ENCODE measurements at places on chromosomes 5 and 9. TPM values are rescaled to one million over a fixed set of nuclear protein-coding genes. Genes with fewer than 3 reads are reported as not detected.

DNA sequence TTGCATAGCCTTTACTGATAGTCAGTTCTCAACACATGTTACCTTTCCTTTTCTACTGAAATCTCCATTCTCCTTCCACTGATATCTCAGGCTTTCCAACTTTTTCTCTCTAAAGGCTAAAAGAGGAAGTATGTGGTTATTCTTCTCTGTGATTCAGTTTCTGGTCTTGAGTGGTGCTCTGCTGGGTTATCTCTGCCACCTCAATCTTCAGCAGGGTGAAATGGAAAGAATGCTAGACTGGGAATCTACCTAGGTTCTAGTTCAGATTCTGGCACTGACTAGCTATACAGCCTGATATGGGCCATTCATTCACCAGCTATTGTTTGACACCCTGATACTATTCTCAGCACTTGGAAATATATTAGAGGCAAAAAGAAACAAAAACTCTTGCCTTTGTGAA is 124.9 kb upstream of the GRIA1 start:
- no peak for DNase-seq

DNA sequence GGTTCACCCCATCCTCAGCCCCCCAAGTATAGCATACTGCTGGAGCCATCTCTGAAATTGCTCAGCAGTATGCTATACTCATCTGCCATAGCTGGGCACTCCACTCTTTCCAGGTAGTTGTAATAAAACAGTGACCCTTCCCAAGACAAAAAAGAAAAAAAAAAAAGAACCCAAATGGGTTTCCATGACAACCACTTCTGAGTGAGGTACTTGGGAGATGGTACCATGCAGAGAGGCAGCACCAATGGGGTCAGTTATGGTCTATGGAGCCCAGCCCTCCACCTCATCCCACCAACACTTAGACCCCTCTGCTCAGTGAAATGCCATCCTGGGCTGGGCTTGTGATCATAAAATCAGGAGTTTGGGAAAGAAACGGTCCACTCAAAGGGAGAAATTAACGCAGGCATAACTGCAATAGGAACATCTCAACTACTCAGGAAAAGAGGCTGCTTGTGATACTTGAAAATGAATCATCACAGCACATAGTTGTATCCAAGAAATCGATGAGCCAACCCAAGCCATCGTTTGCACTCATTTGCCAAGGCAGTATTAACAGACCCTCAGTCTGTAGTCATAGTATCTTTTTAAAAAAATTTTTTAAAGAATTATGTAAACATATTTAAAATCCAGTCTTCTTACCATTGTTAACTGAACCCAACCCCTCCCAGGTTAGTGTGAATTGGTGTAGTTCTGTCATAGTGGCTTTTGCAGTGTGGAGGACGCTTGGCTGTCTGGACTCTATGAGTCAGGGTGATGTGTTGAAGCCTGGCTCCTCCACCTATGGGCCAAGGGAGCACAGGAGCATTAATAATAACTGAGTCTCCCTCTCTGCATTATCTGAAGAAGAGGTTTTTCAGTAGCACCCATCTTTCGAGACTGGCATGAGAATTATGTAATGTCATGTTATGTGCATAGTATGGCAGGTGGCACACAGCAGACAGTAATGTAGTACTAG is 402.7 kb downstream of the SPOCK1 start:
- DNase-seq = no peak

DNA sequence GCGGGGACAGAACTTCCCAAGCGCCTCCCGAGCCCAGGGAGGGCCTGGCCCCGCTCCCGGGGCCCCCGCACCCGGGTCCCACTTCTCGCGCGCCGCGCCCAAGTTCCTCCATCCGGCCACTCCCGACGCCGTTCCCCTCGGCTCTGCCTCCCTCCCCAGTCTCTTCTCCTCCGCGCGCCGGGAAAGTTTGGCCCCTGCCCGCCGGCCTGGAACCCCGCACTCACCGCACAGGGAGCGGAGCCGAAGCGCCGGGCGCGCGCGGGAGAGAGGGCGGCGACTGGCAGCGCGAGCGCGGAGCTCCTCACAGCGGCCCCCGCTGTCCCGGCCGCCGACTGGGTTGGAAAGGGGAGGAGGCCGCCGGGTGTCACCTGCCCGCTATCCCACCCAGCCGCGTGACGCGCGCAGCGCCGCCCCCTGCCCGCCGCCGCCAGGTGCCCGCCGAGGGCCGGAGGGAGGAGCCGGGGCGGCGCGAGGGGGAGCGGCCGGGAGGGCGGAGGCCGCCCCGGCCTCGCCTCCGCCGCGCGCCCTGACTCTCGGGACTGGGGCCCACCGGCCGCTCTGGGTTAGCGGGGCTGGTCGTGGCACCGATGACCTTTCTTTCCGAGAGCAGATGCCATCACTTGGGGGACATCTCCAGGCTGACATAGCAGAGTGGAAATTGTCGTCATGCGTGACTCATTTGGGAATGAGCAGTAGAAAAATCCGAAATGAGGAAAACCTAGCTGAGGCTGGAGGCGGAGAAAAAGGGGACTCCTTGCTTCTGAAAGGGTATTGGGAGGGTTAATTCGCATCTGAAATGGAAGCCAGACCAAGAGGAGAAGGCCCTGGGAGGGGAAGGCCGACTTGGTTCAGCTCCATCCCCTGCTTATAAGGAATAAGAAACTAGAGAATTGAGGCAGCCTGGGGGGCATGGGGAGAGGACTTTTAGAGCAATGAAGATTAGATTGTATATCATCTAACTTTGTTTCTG is at the start of gene ELOVL7:
Gene ELOVL7 (minus strand): TSS at position 334 of the 970 bp plus-strand sequence. CDS start 56,872 bp downstream, outside the sequence.
- peak; percentile 83 for DNase-seq

DNA sequence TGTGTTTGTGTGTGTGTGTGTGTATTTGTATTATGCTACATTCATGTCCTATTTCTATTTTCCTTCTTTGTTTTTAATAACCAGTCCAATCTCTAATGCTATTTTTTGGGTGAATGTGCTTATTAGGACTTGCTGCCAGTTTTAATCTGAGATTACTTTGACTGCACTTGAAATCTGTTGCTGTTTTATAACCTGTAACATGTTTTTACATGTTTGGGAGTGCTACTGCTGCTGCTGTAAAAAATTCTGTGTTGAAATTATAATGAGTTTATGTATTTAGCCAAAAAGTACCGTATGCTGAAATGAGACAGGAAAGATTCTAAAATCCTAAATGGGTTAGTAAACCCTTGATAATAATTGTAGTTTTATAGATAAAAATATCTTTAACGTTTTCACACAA is 104.7 kb upstream of the SSBP2 start:
- DNase-seq = no peak

GRCh38 chr5:147751156-147751830 is 31.2 kb downstream of the JAKMIP2 start:
- no peak for DNase-seq

DNA sequence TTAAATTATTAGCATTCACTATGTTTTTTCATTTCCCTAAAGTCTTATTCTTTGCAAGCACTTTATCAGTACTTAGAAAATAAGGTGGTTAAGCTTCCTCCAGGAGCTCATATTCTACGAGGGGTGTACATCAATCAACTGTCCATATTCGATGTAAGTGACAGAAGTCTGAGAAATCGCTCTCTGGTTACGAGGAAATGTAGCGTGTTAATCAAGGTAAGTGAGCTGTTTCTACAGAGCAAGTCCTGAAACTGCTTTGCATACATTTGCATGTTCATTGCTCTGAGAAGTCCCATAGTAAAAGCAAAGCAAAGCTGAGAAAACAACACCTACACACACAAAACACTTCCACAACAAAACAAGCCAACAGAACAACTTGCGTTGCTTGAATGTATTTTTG is 893.9 kb upstream of the DMAC1 start:
- DNase-seq = no peak

DNA sequence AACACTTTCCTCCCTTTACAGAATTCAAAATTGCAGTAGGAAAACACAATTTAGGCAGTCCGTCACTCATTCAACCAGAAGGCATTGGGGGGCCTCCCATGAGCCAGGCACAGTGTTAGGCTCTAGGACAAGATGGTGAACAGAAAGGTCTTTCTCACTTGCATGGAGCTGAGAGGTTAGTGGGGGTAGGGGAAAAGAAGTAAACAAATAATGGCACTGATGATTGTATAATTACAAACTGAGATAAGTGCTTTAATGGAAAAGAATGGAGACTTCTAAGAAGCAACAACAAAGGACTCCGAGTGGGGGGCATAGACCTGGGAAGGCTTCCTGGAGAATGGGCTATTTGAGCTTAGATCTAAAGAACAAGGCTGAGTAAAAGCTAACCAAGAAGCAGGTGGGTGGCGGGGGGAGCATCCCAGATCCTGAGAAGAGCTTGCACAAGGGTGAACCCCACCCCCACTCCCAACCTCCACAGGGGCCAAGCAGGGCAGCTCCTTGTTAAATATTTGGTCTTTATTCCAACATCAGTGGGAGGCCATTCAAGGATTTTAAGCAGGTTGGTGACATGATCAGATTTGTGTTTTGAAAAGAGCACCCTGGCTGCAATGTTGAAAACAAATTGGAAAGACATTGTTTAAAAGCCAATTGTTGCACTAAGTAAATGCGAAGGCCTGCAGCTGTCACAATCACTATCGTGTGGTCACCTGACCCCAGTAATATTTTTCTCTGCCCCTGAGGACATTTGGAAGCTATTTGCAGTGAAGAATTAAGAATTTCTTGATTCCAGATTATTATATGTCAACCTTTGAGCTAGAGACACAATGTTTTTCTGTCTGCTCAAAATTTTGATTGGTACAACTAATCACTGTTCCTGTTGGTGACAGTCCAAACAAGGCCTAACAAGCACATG is 73.9 kb upstream of the EFNA5 start:
- DNase-seq = no peak

DNA sequence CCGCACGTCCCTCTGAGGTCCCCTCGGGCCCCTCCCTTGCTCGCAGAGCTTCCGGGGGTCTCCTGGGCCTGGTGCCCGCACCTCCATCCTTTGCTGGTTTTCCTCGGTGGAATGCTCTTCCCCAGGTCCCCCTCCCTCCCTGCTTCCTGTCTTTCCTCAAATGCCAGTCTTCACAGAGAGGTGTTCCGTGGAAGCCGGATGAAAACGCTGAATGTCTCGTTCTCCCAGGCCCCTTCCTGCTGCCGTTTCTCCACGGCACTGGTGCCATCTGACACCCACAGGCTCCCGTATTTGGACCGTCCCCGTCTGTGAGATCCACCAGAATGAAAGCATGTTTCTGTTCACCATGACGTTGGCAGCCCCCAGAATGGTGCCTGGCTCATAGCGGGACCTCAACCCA is 4.1 kb downstream of the OR2V1 start:
- DNase-seq = no peak

DNA sequence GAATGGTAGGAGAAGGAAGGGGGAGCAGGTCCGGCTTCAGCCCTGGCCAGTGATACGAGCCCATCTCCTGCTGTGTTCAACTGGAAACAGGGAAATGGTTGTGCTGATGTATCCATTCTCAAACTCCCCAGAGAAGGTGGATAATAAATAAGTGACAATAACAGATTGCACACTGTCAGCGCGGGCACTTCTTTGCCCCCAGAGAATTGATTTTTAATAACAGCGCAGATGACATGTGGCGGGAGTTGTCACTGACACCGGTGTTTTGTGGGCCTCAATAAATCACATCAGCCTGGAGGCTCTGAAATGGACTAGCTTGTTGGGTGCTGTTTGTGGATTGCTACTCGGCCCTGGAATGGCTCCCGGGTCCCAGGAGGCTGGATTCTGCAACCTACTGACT is 141.4 kb upstream of the PANK3 start:
- DNase-seq = no peak

Gene PCDHGA2
- total RNA-seq = 4.5 TPM

DNA sequence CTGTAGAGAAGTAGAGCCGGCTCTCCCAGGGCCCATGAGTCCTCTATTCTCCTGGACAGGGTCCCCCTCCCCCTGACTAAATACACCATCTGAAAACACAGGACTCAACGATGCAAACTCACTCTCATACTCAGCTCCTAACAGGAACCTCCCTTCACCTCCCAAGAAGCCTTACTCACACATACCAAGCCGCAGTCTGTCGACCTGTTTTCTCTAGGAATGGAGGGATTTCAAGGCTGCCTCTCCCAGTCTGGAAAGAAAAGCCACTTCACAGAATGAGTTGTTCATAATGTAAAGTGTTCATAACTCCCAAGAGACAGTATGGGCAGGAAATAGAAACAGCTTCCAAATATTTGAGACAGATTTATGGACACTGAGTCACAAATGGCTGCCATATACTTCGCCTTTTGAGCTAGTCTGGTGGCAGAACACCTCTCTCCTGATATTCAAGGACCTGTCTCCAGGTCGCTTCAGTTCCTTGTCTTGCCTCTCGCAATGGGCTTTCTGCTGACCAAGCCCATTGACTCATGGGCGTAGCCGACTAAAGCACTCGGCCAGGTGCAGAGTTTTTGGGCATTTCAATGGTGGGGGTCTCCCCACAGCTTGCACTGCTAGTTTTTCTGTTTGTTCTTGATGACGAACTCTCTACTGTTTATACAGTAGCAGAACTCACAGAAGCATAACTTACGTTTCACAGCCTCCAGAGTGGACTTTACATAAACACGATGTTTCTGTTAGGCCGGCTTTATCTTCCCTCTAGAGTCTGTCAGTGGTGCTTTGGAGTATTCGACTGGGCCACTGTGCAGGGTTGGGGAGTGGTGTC is 25.0 kb upstream of the IL17B start:
- no peak for DNase-seq

Gene PCDHA9
- 9.8 TPM for total RNA-seq

- no peak for DNase-seq
Observed at GRCh38 chr5:162444129-162444762, 376.7 kb downstream of the GABRG2 start.

DNA sequence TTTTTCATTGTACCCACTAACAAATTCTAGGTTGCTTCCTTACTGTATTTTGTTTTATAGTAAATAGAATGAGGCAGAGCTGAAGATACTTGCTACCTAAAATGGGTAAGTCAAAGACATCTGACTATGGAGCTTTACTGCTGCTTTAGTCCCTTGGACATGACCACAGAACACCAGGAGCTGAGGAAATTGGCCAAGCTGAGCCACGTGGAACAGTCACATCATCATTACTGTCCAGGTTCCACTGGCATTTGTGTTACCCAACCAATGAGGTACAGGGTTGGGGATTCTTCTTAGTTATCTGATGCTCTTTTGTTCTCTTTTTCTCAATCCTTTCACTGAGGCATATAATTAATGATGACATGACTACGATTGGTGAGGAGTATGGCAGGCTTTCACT is 47.1 kb downstream of the SSBP2 start:
- no peak for DNase-seq

GRCh38 chr5:67880876-67881275 is 334.7 kb upstream of the PIK3R1 start:
- no peak for DNase-seq

DNA sequence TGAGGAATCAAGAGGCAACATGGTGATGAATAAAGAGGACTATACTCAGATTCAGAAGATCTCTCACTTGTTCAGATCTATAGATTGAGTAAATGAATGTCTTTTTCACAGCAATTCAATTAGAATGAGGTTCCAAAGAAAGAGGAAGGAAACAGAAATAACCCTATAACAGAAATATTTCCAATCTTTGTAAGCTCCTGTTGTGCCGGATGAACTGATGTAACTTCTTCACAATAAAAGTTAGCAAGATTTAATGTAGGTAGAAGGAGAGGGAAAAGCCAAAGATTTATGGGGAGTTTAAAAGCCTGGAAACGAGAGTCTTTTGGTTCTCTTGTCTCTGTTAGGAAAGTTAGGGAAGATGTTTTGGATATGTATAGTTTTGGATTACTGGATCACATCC is 92.1 kb downstream of the PBX3 start:
- DNase-seq = no peak

- DNase-seq = no peak
Observed at GRCh38 chr9:79268806-79269205, 303.0 kb upstream of the TLE4 start.

Gene ACTBL2
- not detected for total RNA-seq

GRCh38 chr9:93827545-93828330 is 127.4 kb downstream of the BARX1 start:
- DNase-seq = peak; percentile 57

- DNase-seq = no peak
Observed at GRCh38 chr5:38404667-38405276, 146.4 kb downstream of the EGFLAM start.

- no peak for DNase-seq
Observed at GRCh38 chr9:135105938-135106491, 18.5 kb downstream of the OLFM1 start.

Data from frontal cortex (tissue), 4 donors.